ENCODE measurements at places on chromosomes 11 and 22.

DNA sequence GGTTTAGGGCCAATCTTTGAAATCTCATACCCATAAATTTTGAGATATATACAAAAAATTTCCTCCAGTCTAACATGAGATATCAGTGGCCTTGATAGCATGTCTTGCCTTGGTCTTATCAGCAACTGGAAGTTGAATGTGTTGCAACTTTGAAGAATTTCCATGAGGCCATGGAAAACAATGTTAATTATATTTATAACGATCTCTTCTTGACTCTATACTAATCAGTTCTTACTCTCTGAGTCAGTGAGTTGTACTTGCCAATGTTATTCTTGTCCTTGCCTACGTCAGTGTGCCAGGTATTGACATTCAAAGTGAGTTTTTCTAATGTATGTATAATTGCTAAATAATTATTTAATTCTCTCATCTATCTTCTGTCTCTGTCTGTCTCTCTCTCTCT, 535.1 kb downstream of the KCNA4 start:
- no peaks in the 10 kb centered on the region for H3K27me3 ChIP-seq
- no peak for DNase-seq
- H3K36me3 ChIP-seq: no peaks in the 10 kb centered on the region
- H3K27ac ChIP-seq: no peak overlapping the region
- H3K4me1 ChIP-seq: no peaks in the 10 kb centered on the region
- H3K4me3 ChIP-seq: no peak overlapping the region

DNA sequence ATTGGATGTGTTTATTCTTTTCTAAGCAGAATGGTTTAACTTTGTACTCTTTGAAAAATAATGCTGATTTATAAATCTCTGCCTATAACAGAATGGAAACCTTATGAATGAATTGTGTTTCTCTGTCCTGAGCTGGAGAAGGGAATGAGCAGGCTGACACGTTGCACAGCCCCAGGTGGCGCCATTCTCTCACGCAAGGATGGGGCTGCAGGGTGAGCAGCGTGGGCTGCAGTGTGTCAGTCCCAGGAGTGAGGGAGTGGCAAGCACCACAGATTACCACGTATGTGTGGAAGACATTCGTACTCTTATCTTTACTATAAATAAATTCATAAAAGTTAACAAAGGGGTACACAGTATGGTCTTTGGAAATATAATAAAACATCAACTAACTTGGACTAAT, 33.4 kb downstream of the FDX1 start:
- DNase-seq: peak; percentile 34
- H3K27me3 ChIP-seq: no peaks in the 10 kb centered on the region
- no peaks in the 10 kb centered on the region for H3K36me3 ChIP-seq
- H3K27ac ChIP-seq: no peak overlapping the region

GRCh38 chr11:101046947-101047346, 82.7 kb downstream of the PGR start:
- no peak overlapping the region for H3K27ac ChIP-seq
- H3K36me3 ChIP-seq: no peaks in the 10 kb centered on the region
- no peaks in the 10 kb centered on the region for H3K4me1 ChIP-seq
- DNase-seq: no peak

DNA sequence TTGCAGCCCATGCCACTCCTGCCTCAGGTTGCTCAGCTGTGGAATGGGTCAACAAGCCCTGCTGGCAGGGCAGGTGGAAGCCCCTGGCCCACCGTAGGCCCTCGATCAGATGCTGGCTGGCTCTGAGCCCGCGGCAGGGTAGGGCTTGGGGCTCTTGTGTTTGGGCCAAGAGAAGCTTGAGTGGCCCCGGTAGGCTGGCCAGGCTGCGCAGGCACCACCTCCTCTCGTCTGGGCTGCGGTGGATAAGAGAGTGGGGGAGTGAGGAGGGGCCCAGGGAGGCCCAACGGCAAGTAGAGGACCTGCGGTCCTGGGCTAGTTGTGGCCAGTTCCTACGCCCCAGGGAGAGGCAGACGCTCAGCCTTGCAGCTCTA, 115.2 kb downstream of the CEP164 start:
- H3K4me3 ChIP-seq: no peak overlapping the region
- no peak for DNase-seq
- no peaks in the 10 kb centered on the region for H3K4me1 ChIP-seq
- no peaks in the 10 kb centered on the region for H3K36me3 ChIP-seq
- no peaks in the 10 kb centered on the region for H3K27me3 ChIP-seq
- H3K27ac ChIP-seq: no peak overlapping the region

DNA sequence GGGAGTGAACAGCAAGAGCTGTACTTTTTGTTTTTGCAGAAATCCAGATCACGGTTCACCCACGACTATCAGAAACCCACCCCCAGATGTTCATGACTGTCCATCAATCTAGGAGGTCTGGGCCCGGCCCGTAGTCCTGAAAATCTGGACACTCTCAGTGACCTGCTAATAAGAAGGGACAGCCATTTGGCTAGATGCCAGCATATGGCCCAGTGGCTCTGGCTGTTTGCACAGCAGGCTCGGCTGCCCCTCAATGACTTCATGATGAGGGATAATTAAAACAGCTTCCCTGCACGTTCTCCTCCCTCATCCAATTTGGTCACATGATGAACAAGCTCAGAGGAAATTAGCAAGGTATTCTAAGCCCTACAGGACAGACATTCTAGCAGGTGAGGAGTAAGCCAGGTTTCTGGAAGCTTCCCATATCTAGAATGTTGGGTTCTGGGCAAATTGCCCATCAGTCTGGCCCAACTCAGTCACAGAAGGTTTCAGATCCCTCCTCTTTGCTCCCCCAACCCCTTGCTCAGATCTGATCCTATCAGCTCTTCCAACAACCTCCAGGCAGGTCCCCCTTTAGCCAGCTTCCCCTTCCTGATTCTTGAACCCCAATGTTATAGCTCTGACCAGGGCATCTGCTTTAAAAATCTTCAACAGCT, 397.3 kb downstream of the SHANK2 start:
- H3K27me3 ChIP-seq: no peaks in the 10 kb centered on the region
- no peaks in the 10 kb centered on the region for H3K36me3 ChIP-seq
- H3K27ac ChIP-seq: no peak overlapping the region
- no peaks in the 10 kb centered on the region for H3K4me1 ChIP-seq

DNA sequence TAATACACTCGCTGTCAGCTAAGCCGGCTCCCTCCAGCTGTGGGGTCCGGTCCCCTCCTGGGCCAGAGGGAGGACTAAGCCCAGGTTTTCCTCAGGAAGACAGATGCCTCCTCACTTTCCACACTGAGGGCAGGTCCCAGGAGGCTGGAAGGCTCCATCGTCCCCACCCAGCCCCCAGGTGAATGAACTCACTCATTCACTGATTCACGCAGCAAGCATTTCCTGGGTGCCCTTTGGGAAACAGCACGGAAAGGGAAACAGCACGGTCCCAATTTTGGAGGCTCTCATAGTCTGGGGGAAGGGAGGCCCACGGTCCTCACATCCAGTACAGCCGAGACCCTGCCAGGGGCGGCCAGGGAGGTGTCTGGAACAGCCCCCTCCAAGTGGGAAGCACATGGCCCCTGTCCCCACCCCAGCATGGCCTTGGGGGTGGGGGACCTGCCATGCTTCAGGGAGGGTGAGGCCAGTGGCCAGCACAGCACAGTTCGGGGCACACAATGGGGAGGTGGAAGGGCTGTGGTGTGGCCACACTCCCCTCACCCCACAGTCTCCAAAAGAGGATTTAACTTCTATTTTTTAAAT, 9.3 kb upstream of the TH start:
- H3K27me3 ChIP-seq: peaks cover 14% of the 10 kb centered on the region
- peaks cover 12% of the 10 kb centered on the region for H3K4me1 ChIP-seq
- no peak overlapping the region for H3K4me3 ChIP-seq

- no peak for DNase-seq
- H3K4me1 ChIP-seq: peaks cover 5% of the 10 kb centered on the region
- H3K4me3 ChIP-seq: no peak overlapping the region
- H3K27me3 ChIP-seq: no peaks in the 10 kb centered on the region
- H3K36me3 ChIP-seq: no peaks in the 10 kb centered on the region
Measured at GRCh38 chr22:43018615-43019014, 3.7 kb upstream of the PACSIN2 start.

- H3K4me1 ChIP-seq: no peaks in the 10 kb centered on the region
- H3K27me3 ChIP-seq: no peaks in the 10 kb centered on the region
- no peak overlapping the region for H3K27ac ChIP-seq
- H3K4me3 ChIP-seq: no peak overlapping the region
- DNase-seq: no peak
- no peaks in the 10 kb centered on the region for H3K36me3 ChIP-seq
Measured at GRCh38 chr11:61337706-61338470, 4.9 kb downstream of the TKFC start.

DNA sequence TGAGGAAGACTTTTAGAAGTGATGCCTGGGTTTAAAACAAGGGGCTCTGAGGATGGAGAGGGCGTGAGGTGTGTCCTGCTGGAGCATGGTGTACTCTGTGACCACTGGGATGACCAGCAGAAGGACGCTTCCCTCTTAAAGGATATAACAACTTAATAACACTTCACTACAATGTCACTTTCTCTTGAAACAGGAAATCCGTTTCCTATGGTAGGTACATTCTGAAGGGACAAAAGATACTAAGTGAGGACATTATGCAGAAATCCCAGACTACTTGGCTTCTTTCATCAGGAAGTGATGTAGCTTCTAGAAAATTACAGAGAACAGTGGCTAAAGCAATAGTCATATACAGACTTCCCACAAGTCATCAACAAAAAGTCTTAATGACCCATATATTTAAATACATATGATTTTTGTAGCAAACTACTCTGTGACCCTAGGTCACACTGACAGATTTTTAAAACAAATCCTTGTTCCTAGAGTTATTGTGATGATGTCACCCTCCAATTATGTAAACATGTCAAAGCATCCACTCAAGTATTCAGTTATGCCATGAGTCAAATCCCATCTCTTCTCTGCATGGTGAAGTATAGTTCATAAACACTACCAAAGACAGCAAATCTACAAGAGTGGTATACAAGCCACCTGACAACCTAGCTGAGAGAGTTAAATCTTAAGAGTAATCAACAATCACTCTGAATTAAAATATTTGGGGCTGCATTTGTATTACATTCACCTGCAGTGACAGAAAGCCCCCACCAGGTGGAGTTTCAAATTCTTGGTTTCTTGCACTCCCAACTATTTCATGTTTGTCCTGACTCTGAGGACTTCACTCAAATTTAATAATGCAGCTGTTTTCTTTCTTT, 32.8 kb downstream of the PITPNB start:
- H3K27ac ChIP-seq: no peak overlapping the region
- no peaks in the 10 kb centered on the region for H3K27me3 ChIP-seq
- H3K36me3 ChIP-seq: peaks cover 44% of the 10 kb centered on the region
- peaks cover 12% of the 10 kb centered on the region for H3K4me1 ChIP-seq
- no peak overlapping the region for H3K4me3 ChIP-seq

- no peak overlapping the region for H3K27ac ChIP-seq
- no peak for DNase-seq
- H3K4me3 ChIP-seq: no peak overlapping the region
Measured at GRCh38 chr11:86390487-86390886, 15.8 kb downstream of the CCDC81 start.

GRCh38 chr22:43011079-43011478, 3.9 kb downstream of the PACSIN2 start:
- no peak overlapping the region for H3K27ac ChIP-seq
- no peaks in the 10 kb centered on the region for H3K27me3 ChIP-seq
- no peak overlapping the region for H3K4me3 ChIP-seq
- no peak for DNase-seq
- H3K36me3 ChIP-seq: no peaks in the 10 kb centered on the region
- H3K4me1 ChIP-seq: peaks cover 21% of the 10 kb centered on the region

- H3K4me1 ChIP-seq: no peaks in the 10 kb centered on the region
- H3K36me3 ChIP-seq: no peaks in the 10 kb centered on the region
- no peak overlapping the region for H3K4me3 ChIP-seq
- no peak overlapping the region for H3K27ac ChIP-seq
Measured at GRCh38 chr11:5550440-5551095, 2.2 kb upstream of the OR52H1 start.

GRCh38 chr11:15923183-15923582, 433.2 kb downstream of the SOX6 start:
- no peaks in the 10 kb centered on the region for H3K27me3 ChIP-seq
- no peak overlapping the region for H3K27ac ChIP-seq
- no peaks in the 10 kb centered on the region for H3K4me1 ChIP-seq
- DNase-seq: no peak
- no peaks in the 10 kb centered on the region for H3K36me3 ChIP-seq

DNA sequence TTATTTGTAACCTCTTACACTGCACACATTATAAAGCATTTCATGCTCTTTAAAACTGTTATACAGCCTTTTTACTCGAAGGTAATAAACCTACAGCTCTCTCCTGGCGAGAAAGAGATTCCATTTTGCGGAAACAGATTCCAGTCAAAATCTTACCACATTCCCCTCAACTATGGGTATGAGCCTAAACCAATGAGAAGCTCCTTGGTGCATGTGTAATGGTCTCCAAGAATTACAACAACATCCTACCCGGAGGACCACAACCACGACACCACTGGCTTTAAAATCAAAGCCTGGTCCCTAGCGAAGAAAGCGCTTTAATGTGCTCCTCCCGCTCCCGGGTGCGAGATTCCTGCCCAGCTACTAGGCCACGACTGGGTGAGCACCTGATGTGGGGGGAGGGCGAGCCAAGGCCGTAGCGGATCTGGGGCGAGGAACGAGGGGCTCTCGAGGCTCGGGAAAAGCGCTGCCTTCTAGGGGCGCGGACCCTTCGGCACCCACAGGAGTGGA, 821 bp downstream of the CELF1 start:
- H3K27ac ChIP-seq: peak overlapping the region; percentile 69
- peaks cover 25% of the 10 kb centered on the region for H3K36me3 ChIP-seq
- peaks cover 13% of the 10 kb centered on the region for H3K4me1 ChIP-seq

- no peaks in the 10 kb centered on the region for H3K4me1 ChIP-seq
- no peaks in the 10 kb centered on the region for H3K27me3 ChIP-seq
- no peaks in the 10 kb centered on the region for H3K36me3 ChIP-seq
- no peak overlapping the region for H3K4me3 ChIP-seq
Measured at GRCh38 chr11:115894176-115894575, 390.0 kb upstream of the CADM1 start.

- peaks cover 19% of the 10 kb centered on the region for H3K36me3 ChIP-seq
- no peak for DNase-seq
- H3K27me3 ChIP-seq: no peaks in the 10 kb centered on the region
Measured at GRCh38 chr11:74646954-74647353, 54.6 kb downstream of the POLD3 start.

DNA sequence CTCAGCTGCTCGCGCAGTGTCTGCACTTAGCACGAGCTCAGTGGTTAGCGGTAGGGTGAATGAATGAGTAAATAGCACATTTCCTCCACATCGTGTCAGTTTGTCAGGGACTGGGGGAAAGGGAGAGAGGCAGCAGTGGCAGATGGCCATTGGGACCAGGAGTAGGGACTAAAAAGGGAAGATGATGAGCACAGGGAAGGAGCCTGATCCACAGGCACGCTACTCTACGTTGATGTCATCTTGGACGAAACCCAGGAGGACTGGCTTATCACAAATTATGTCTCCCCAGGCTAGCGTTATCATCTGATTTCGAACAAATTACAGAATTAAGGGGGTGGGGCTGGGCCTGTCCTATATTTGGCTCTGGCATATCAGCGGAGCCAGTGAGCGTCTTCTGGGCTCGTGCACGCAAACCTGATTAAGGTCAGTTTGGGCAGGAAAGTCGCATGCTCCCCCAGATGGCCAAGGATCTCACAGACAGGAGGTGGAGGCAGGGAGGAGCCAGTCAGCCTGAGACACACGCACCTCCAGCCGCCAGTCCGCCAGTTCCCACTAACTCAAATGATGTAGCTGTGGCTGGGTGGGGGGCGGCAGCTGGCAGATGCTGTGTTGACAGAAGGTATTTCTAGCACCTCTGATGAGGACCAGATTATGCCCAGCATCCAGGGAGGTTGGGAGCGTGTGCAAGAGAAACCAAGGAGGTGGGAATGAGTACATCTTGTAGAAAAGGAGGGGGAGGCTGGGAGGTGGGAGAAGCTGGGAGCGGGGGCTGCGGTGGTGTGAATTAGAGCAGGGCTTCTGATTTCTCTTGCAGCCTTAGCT, 97.4 kb upstream of the PRDM11 start:
- DNase-seq: no peak
- H3K4me3 ChIP-seq: no peak overlapping the region
- H3K27me3 ChIP-seq: peaks cover 9% of the 10 kb centered on the region

GRCh38 chr11:71446942-71447688, 1.1 kb downstream of the DHCR7 start:
- no peak overlapping the region for H3K27ac ChIP-seq
